Fibroblast of villous mesenchyme (primary cell): ENCODE measurements at places on chromosomes 3 and 15. TPM values are rescaled to one million over a fixed set of nuclear protein-coding genes. Genes with fewer than 3 reads are reported as not detected.

- DNase-seq, result no peak
These were observed 8.4 kb downstream of the GALK2 start for GRCh38 chr15:49178497-49178896.

DNA sequence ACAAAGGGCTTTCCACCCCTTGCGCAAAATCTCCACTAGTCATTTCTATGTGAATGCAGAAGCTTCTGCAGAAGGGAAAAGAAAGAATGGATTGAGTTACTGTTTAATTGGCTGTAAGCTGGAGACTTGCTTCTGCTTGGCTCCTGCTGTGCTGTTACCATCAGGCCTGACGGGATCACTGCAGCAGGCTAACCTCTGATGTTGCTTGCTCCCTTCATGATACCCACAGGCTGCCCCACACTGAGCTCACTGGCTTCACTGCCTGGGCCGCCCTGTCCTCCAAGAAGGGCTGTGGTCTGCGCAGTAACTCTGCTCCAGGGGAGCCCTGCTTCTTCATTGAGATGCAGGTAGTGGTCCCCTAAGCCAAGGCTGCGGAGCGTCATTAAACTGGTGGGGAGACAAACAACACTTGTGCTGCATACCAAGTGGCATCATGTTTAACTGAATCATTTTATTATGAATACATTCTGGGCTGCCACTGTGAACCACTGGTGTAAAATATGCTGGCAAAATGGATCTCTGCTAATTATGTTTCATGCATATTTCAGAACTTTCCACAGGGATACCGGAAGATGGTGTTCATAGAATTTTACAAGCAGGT lies 78.6 kb downstream of the WDR49 start:
- no peak for DNase-seq

GRCh38 chr3:192887047-192887446 lies 30.6 kb downstream of the MB21D2 start:
- peak; percentile 33 for DNase-seq

GRCh38 chr3:123365450-123366143 lies 83.3 kb downstream of the ADCY5 start:
- peak; percentile 9 for DNase-seq

GRCh38 chr15:76235186-76235826 lies 76.0 kb downstream of the ETFA start:
- DNase-seq, result peak; percentile 50

DNA sequence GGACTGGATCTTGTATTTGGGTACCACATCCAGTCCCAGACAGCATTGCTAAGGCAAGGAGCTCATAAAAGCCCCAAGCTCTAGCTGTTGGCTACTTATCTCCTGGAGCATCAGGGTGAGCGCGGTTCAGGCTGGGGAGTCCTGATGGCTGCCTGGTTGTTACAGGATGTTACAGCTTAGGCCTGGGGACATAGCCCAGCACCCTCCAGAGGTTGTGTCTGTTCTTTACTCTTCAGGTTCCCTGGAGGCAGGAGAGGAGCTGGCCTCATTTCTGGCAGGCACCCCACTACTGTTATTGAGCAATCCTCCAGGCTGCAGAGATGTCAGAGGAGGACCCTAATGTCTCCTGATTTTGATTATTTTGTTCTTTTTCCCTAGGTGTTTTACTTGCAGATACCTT lies 26.6 kb downstream of the APBA2 start:
- peak; percentile 25 for DNase-seq

GRCh38 chr3:190970560-190970959 lies 108.1 kb upstream of the GMNC start:
- DNase-seq, result no peak

- DNase-seq, result no peak
These were observed 107.6 kb downstream of the RBPMS2 start for GRCh38 chr15:64667736-64668161.

DNA sequence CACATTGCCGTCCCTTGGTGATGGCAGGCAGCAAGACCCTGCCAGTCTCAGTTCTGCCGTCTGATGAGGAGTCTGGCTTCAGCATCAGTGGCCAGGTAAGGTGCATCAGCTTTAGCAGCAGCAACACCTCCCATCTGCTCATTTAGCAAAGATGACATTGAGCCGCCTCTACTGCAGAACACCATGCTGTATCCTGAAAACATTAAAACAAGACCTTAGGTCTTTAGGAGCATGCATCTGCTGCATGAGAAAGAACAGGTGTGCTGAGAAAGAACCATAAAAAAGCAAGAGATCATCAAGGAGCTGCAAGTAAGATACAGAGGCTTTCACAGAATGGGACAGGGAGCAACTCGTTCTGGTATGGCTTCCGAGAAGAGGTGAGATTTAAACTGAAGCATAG lies 87.5 kb downstream of the SCN11A start:
- no peak for DNase-seq

GRCh38 chr15:48361685-48362084 lies 30.5 kb downstream of the DUT start:
- DNase-seq, result no peak

DNA sequence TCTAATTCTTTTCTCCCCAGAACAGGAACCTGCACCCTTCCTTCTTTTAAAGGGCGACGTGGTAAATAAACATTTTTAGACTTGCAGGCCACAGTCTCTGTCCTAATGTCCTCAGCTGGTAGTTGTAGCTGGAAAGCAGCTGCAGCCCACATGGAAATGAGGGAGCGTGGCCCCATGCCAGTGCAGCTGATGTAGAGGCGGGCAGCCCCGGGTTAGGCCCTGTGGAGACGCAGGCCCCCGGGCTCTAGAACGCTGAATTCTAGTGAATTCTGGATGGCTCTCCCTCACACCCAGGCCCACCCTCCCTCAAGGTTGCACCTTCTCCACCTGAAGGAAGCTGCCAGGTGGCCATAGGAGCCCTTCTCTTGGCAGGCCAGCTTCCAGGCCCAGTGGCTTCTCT lies 52.3 kb downstream of the PGPEP1L start:
- no peak for DNase-seq

DNA sequence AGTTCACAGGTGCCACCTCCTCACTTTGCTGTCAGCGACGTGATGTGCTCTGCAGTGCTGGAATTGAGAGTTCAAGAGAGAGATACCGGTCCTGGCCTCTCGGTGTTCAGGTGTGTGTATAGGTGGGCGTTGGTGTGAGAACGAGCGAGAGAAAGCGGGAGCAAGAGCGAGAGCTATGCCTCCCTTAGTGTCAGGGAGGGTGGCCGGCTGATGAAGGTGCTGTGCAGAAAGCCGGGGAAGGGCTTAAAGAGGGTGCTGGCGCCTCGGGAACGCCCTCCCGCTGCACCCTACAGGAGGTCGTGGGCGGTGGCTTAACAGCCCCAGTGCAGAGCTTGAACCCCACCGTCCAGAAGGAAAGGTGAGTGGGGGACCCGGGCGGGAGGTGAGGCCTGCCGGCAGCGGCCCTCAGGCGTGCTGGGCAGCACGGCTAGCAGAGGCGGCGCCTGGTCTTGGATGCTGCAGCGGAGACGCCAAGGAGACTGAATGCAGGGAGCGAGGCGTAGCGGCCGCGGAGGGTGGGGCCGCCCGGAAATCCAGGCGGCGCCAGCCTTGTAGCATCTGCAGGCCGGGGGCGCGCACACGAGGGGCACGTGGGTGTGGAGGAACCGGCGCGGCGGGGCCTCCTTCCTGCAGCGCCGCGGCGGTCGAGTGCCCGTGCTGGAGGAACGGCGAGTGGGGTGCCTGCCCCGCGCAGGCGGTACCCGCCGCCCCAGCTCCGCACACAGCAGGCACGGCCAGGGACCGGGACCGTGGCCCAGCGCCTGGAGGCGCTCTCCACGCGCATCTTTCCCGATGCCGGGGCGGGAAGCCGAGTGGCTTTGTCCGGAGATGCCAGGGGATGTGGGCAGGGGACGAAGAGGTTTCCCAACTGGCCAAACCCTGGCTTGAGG lies 246.8 kb upstream of the TOPAZ1 start:
- DNase-seq, result no peak

DNA sequence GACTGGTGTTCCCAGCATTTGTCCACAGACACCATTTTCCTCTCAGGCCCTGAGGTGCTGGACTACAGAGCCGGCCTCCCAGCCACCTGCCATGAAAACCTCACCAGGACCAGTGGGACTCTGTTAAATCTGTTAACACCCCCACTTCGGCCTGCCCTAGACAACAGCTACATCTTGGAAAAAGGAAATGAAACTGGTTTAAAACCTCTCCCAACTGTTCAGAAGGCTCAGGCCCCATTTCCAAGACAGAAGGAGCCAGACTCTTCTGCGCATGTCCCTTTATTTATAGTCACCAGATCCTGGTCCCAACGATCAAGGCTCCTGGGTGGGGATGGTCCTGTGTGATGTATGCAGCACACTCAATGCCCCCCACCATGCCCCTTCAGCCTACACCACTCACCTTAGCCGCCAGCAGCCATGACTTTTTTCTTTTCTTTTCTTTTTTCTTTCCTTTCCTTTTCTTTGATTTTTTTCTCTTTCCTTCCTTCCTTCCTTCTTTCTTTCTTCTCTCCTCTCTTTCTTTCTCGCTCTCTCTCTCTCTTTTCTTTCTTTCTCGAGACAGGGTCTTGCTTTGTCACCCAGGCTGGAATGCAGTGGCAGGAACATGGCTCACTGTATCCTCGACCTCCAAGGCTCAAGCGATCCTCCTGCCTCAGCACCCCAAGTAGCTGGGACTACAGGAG lies 25.5 kb upstream of the FLNB start:
- no peak for DNase-seq

GRCh38 chr15:40006003-40006402 lies 33.0 kb downstream of the SRP14 start:
- DNase-seq, result peak; percentile 48

DNA sequence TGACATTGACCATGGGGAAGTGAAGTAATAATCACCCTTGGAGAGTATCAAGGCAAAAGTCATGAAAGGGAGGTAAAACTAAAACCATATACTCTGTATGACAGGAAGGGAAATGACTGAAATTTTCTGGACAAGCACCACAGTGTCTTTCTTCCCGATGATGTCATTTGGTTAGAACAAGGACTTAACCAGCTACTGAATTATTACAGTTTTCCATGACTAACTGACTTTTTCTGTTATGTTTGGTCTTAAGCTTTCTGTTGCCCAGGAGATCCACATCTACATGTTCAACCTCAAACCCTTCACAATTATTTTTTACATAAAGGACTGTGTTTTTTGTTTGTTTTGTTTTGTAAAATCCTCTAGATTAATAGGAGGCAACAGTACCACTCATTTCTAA lies 191.9 kb upstream of the IL12A start:
- peak; percentile 59 for DNase-seq

DNA sequence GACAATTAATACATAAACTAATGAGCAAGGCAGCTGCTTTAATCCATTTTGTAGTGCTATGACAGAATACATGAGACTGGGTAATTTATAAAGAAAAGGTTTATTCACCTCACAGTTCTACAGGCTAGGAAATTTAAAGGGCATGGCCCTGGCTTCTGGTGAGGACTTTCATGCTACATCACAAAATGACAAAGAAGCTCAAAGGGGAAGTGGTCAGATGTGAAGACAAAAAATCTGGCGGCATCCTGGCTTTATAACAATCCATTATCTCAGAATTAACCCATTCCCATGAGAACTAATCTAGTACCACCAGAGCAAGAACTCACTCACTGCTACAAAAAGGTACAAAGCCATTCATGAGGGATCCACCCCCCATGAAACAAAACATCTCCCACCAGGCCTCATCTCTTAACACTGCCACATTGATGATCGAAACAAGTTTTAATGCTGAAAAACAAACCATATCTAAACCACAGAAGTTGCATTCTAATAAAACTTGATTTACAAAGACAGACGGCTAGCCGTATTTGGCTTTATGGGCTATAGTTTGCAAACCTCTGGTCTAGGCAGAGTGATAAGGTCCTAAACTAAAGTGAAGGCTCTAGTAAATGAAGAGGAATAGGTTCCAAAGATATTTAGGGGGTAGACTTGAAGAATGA lies 44.2 kb downstream of the GSK3B start:
- no peak for DNase-seq

DNA sequence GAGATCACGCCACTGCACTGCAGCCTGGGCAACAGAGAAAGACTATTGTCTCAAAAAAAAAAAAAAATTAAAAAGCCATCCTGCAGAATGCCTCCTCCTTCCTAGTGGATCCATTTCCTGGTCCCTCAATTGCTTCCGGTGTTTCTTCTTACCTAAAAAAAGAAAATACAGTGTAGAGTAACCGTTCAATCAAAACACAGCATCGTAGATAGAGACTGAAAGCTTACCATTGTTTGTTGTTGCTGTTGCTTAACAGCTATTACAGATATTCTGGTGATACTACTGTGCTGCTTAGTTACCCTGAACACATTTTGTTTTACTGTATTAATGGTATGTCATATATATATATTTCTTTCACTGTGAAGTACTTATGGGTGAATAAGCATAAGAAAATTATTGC lies 105.5 kb upstream of the LRRFIP2 start:
- no peak for DNase-seq

DNA sequence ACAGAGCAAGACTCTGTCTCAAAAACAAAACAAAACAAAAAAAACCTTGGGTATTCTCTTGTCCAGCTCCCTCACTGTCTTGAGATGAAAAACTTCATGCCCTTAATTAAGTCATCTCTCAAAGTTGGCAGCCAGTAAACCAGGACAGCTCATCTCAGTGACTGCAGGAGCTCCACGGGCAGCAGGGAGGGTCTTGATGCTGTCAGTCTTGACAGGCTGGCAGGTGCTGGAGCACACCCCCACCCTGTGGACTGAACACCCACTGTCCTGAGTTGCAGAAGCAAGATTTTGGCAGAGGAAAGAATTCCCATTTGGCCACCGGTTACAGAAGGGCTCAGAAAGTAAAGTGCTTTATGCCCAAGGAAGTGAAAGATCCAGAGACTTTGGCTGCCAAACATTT lies 8.0 kb downstream of the DNAJA4 start:
- no peak for DNase-seq

- DNase-seq, result no peak
These were observed 448.2 kb downstream of the EDEM1 start for GRCh38 chr3:5635746-5636145.

DNA sequence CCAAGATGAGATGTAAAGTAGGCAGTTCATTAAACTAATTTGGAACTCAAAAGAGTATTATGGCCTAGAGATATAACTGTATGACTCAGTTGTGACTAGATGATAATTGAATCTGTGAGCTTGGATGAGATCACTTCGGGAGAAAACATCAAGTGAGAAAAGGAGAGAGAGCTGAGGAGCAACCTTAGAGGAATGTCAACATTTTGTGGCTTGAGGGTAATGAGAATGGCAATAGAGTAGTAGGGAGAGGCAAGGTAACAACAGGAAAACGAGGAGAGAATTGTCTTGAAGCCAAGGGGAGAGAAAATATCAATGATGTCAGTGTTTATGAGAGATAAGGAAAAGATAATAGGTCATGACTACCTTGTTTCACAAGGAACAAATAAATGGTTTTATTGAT lies 580.2 kb downstream of the NLGN1 start:
- peak; percentile 38 for DNase-seq

- no peak for DNase-seq
These were observed 1.1 kb upstream of the PLXND1 start for GRCh38 chr3:129607391-129608068.

Gene IL17RC
- 32.8 and 42.8 TPM in 2 replicates for total RNA-seq

Gene ATG7
- 95.7 and 131 TPM in 2 replicates for total RNA-seq

Gene CPA3
- under 0.01 TPM in 1 of 2 replicates, not detected in the other for total RNA-seq

Gene GOLGA6A
- total RNA-seq, result not detected in 2 replicates

Gene WNT7A
- total RNA-seq, result not detected in 2 replicates
